ENCODE measurements at places on chromosomes 7 and 10.

DNA sequence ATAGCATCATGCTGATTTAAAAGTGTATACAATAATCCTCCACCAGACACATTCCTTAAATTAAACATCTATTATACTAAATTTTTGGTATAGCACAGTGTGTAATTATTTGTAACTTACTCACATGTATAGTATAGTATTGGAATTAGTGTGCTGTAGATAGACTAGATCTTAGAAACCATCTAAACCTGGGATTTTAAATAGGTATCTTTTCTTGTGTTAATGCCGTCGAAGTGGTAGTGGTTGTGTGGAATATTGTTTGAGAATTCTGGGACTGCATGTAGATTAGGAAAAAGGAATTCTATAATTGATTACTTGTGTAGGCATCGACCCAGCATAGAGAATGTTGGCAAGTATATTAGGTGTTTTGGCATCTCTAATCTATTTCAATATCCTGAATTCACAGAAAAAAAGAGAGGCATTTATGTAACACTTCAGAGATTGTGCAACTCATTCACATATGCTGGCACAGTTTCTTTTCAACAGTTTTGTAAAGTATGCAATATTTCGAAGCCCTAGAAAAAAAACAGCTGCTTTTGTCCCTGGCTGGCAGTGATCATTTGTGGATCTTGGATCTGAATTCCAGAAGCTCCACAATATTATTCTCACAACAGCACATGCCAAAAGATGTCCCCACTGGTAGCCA lies 145.5 kb upstream of the AGR3 start:
- no peak overlapping the region for H3K4me3 ChIP-seq
- H3K4me1 ChIP-seq, result peaks cover 47% of the 10 kb centered on the region
- H3K27me3 ChIP-seq, result no peaks in the 10 kb centered on the region
- DNase-seq, result peak; percentile 62
- H3K36me3 ChIP-seq, result no peaks in the 10 kb centered on the region

- H3K36me3 ChIP-seq, result no peaks in the 10 kb centered on the region
- no peak overlapping the region for H3K27ac ChIP-seq
- no peak overlapping the region for H3K4me3 ChIP-seq
- H3K4me1 ChIP-seq, result no peaks in the 10 kb centered on the region
- no peaks in the 10 kb centered on the region for H3K27me3 ChIP-seq
Measured at GRCh38 chr7:2444476-2444875, 31.7 kb downstream of the GRIFIN start.

- no peaks in the 10 kb centered on the region for H3K36me3 ChIP-seq
- H3K27me3 ChIP-seq, result peaks cover 57% of the 10 kb centered on the region
- no peak for DNase-seq
- H3K27ac ChIP-seq, result no peak overlapping the region
Measured at GRCh38 chr7:155369766-155370165, 72.1 kb downstream of the INSIG1 start.

DNA sequence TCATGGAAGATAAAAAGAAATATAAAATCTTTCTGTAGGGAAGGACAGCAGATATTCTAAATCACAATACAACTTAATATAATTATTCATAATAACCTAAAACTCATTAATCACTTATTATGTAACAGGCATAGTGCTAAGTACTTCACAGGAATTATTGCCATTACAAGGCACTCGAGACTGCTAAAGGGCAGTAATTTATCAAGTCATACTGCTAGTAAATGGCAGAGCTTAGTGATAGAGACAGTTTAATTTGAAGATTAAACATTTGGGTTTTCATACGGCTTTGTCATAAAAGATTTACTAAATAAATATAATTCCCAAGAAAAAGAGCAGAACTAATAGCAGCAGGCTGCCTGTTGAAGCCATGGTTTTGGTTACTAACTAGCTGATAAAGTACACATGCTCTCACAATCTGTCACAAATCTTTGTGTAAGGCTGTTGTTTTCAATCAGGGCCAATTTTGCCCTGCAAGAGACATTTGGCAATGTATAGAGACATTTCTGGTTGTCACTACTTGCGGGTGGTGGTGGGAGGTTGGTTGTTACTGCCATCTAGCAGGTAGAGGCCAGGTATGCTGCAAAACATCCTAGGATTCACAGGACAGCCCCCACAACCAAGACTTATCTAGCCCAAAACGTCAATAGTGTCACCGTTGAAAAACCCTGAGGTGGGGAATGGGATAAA lies 233.3 kb upstream of the CACNA2D1 start:
- H3K36me3 ChIP-seq, result no peaks in the 10 kb centered on the region
- H3K27me3 ChIP-seq, result no peaks in the 10 kb centered on the region
- no peak for DNase-seq
- H3K4me3 ChIP-seq, result no peak overlapping the region
- H3K4me1 ChIP-seq, result no peaks in the 10 kb centered on the region

- H3K36me3 ChIP-seq, result no peaks in the 10 kb centered on the region
- peaks cover 8% of the 10 kb centered on the region for H3K4me1 ChIP-seq
- DNase-seq, result no peak
- H3K4me3 ChIP-seq, result no peak overlapping the region
Measured at GRCh38 chr7:114916261-114916892, 5.5 kb upstream of the MDFIC start.

GRCh38 chr10:127418536-127419168 lies 130.5 kb upstream of the NPS start:
- H3K27me3 ChIP-seq, result no peaks in the 10 kb centered on the region
- DNase-seq, result no peak
- no peaks in the 10 kb centered on the region for H3K4me1 ChIP-seq
- H3K4me3 ChIP-seq, result no peak overlapping the region
- no peak overlapping the region for H3K27ac ChIP-seq

DNA sequence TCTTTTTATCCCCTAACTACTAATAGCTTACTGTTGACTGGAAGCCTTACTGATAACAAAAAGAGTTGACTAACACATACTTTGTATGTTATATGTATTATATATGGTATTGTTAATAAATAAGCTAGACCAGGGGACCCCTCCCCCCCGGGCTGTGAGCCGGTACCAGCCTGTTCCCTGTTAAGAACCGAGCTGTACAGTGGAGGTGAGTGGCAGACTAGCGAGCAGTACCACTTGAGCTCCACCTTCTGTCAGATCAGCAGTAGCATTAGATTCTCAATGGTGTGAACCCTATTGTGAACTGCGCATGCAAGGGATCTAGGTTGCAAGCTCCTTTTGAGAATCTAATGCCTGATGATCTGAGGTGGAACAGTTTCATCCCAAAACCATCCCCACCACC lies 377.0 kb downstream of the IPMK start:
- no peak overlapping the region for H3K27ac ChIP-seq
- no peaks in the 10 kb centered on the region for H3K36me3 ChIP-seq
- H3K4me1 ChIP-seq, result no peaks in the 10 kb centered on the region
- DNase-seq, result no peak

DNA sequence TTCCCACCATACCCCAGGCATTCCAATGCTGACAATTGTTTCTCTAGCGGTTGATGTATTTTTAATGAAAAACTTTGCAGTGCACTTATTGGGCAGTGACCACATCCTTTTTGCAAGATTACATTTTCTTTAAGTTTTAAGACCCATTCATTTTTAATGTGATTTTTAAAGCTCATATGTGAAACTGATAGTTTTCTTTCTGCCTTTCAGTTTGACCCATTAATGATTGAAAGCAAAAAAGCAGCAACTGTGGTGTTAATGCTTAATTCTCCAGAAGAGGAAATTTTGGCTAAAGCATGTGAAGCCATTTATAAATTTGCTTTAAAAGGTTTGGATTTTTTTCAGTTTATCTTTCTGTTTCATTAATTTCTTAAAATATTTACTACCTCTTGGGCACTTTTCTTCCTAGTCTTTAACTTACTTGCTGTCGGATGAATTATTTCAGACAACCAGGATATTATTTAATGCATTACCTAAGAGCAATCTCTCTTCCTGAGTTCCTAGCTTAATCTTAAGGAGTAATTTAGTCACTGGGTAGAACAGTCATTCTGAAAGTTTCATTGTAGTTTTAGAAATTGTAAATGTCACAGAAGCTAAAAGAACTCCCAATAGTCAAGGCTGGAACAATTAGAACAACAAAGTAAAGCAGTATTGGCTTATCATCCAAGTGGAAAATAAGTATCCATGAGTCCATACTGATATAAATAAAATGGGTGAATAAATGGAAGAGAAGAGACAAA lies 18.3 kb downstream of the ARMC3 start:
- no peaks in the 10 kb centered on the region for H3K36me3 ChIP-seq
- no peak overlapping the region for H3K4me3 ChIP-seq
- H3K27ac ChIP-seq, result no peak overlapping the region

DNA sequence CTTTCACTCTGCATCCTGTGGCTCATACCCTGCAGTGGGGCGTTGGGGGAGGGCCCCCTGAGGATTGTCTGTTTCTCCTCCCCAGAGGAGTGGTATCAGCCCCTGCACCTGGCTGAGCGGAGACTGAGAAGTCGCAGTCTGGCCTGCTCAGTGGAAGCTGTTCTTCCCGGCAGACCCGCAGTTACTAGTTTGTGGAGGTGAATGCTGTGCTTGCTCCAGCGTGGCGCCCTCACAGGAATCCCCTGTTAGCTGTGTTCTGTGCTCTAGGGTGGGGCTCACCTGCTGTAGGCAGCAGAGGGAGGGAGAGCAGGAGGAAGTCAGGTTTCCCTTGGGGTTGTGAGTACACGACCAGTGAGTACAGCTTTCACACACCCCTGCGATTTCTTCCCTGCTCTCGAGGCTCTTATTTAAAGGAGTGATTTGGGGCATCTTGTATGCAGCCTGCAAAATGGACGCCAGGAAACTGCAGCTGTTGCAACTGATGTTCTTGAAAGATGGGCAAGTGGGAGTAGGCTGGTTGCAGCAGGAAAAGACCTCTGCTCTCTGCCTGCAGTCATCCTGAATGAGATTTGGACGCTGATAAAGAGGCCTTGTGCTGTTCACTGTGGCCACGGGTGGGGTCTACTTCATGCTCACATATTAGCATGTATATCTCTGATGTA lies 66.4 kb downstream of the HK1 start:
- no peak for DNase-seq
- H3K4me3 ChIP-seq, result no peak overlapping the region
- H3K4me1 ChIP-seq, result peaks cover 68% of the 10 kb centered on the region

GRCh38 chr10:77583527-77583926 lies 54.1 kb downstream of the KCNMA1 start:
- peaks cover 15% of the 10 kb centered on the region for H3K4me1 ChIP-seq
- no peaks in the 10 kb centered on the region for H3K27me3 ChIP-seq
- no peak overlapping the region for H3K4me3 ChIP-seq
- H3K27ac ChIP-seq, result no peak overlapping the region

GRCh38 chr7:113606325-113606724 lies 312.5 kb downstream of the PPP1R3A start:
- H3K36me3 ChIP-seq, result no peaks in the 10 kb centered on the region
- no peak for DNase-seq
- no peak overlapping the region for H3K4me3 ChIP-seq
- H3K27ac ChIP-seq, result no peak overlapping the region
- no peaks in the 10 kb centered on the region for H3K4me1 ChIP-seq

- H3K36me3 ChIP-seq, result no peaks in the 10 kb centered on the region
- no peak overlapping the region for H3K27ac ChIP-seq
- no peaks in the 10 kb centered on the region for H3K27me3 ChIP-seq
- no peak overlapping the region for H3K4me3 ChIP-seq
- no peaks in the 10 kb centered on the region for H3K4me1 ChIP-seq
Measured at GRCh38 chr10:52256832-52257691, 57.0 kb upstream of the DKK1 start.
